Fibroblast of mammary gland (primary cell): ENCODE measurements at places on chromosomes 3 and 15.

DNA sequence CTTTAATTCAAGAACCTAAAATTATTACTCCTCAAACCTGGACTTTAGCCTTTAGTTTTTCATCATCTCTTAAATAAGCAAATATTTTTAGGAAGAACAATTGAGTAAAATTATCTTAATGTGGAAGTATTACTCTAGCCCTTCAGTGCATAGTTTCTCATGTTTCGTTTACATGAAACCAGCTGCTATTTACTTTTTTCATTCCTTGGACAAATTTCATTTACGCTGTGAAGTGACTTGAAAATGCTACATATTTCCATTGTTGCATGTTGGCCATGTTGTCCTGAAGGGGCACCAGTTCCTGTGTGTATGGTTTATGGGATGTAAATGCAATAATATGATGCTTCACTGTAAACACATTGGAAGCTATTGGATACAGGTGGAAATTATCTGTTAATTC lies 49.9 kb downstream of the SLC25A26 start:
- DNase-seq = no peak

DNA sequence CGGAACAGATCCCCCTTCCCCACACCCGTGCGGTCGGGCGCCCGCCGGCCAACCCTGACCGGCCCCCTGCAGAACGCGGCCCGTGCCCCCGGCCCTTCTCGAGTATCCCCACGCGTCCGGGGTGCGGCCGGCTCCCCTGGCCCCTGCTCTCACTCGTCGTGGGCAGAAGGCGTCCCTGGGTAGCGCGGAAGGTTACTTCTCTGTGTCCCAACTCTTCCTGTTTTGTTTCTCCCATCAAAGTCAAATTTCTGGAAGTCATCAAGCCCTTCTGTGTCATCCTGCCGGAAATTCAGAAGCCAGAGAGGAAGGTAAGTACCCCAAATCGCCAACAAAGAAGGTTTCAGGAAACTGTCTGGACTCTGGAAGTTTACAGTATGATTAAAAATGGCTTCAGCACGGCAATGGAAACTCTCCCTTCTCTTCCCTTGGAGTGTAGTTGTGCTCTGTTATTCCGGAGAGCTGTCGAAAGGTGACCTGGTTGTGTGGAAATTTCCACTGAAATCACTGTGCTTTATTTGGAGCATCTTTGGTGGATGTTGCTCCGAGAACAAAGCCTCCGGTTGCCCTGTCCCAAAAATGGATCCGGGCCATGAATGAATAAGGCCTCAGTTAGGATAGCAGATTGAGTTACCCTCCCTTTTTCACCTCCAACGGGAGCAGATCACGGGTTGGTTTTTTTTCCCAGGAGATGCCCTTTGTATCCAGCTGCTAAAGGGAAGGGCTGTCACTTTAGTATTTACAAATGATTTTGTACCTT lies 536 bp downstream of the SEC61A1 start:
- peak; percentile 29 for DNase-seq

DNA sequence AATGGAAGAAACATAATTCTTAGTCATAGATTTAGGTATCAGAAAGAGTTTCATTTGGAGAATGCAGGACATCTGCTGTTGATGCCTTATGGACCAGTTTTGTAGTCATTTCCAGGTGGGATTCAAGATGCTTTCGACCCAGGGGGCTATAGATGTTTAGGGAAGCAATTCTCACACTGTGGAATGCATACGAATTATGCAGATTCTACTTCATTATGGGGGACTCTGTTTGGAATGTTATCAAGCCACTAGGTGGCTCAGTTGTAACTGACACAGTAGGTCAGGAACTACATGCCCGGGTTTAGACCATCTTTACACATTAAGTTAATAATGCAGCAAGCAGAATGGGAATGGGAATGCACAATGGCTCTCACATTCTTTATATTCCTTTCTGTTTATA lies 1359.8 kb downstream of the ZPLD1 start:
- DNase-seq = no peak

DNA sequence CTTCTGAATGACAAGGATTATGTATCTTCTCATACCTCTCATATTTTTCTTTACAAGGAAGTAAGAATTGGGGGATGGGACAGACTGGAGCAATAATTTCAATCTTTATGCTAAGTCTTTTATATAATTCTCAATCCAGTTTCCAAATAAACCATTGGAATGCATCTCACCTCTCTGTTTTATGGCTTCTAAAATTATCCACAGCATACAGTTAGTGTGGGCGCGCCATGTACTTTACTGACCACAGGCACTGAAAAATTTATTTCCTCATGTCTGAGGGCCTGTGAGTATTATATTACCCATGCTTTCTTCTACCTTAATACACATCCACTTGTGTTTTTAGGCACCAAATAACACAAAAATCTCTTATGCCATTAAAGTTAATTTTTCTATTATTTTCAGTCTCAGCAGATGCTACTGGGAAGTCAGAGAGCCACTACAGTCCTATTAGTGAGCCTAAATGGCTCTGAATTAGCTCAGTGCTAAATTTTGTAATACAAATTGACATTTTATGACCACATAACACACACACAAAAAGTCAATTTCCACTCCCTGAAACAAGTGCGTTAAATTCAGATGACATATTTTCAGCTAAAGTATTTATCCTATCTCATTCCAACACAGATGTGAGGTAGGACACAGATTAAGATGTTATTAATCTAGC lies 39.3 kb downstream of the SLITRK3 start:
- no peak for DNase-seq

GRCh38 chr3:71210257-71211007 lies 373.1 kb downstream of the FOXP1 start:
- peak; percentile 87 for DNase-seq

GRCh38 chr3:119240101-119240590 lies 532 bp downstream of the B4GALT4 start:
- no peak for DNase-seq

DNA sequence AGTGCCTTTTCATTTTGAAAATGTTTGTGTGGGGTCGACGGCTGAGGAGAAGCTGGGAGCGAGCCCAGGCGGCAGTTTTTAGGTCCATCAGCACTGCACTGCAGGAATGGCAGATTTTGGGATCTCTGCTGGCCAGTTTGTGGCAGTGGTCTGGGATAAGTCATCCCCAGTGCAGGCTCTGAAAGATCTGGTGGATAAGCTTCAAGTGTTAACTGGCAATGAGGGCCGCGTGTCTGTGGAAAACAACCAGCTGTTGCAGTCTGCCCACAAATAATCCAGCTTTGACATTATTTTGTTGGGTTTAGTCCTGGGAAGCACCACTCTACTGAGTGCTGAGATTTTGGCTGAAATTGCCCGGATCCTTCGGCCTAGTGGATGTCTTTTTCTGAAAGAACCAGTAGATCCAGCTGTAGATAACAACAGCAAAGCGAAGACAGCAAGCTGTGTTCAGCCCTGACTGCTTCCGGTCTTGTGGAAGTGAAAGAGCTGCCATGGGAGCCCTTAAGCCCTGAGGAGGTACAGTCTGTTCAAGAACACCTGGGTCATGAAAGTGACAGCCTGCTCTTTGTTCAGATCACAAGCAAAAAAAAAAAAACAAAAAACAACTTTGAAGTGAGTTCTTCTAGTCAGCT lies 13.1 kb upstream of the ANP32A start:
- no peak for DNase-seq

DNA sequence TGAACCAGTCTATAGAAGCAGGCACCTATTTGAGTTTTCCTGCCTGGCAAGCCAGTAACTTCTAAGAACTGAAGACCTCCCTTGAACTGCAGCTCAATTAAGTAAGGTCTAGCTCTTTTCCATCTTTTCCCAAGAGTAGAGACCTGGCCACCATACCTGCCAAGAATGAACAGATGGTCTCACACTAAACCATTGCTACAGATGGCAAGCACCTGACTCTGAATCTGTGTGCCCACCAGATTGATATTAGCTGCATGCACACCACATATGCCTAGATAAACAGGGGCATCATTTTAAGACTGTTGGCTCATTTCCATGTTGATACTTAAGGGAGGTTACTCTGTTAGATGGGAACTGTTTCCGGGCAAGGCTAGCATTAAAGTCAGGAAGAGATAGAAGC lies 34.8 kb upstream of the GSK3B start:
- no peak for DNase-seq

GRCh38 chr3:124653797-124654469 lies 76.3 kb upstream of the UMPS start:
- DNase-seq = no peak

GRCh38 chr3:71478568-71478967 lies 105.0 kb downstream of the FOXP1 start:
- DNase-seq = peak; percentile 27

DNA sequence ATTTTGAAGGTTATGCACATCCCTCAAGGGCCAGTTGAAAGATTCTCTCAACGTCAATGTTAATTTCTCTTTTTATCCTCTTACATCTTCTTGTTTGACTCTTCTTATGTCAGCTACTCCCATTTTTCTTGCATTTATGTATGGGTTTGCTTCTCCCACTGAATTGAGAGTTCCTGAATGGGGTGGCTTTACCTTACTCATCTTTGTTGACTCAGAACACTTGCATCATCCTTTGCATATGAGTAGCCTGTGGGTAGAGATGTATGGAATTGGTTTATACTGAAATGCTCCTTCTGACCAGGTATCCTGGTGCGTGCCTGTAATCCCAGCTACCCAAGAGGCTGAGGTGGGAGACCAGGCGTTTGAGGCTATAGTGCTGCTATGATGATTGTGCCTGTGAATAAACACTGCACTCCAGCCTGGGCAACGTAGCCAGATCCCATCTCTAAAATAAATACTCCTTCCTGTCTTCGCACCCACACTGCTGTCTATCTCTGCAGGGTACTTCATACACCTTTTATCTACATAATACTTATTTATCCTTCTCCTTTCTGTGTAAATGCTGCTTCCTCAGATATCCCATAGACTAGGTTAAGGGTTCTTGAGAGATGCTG lies 123.6 kb upstream of the DPH6 start:
- DNase-seq = peak; percentile 26

DNA sequence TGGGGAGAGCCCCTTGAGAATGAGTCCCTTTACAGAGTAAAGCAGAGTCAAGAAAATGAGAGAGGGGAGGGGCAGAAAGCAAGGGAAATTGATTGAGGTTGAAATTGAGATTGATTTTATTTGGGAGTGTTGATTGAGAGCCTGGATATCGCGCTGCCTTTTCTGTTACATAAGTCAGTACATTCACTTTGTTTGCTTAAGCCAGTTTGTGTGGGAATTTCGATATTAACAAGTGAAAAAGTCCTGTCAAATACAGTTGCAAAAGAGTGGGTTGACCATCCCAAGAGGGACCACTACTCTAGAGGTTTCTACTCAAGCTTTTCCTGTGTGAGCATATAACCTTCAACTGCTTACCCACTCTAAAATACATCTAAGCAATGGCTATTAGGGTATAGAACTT lies 331.4 kb upstream of the AZI2 start:
- DNase-seq = no peak

- no peak for DNase-seq
These were observed 5.6 kb downstream of the CCR1 start for GRCh38 chr3:46202535-46202934.

- DNase-seq = no peak
These were observed 284.4 kb downstream of the KCNH8 start for GRCh38 chr3:19432669-19433068.

DNA sequence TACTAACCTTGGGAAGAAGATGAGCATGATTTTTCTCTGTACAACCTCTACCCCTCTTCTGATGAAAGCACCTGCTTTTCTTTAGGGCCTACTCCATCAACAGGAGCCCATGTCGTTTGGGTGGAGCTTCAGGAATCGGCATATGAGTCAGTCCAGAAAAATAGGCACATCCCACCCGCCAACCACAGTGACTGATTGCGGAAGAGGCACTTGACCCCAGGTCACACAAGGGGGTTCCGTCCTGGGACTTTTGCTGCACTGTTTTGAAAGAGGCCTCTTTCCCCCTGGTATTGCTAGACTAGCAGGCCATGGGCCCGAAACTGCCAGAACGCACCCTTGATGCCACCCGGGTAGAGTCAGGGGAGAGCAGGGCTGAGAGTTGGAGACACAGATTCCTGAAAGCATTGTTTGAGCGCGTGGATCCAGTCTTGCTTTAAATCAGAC lies 19.3 kb upstream of the NRROS start:
- peak; percentile 33 for DNase-seq

- no peak for DNase-seq
These were observed 4.3 kb downstream of the PFKFB4 start for GRCh38 chr3:48552111-48552951.

- DNase-seq = no peak
These were observed 10.0 kb downstream of the ATP13A3 start for GRCh38 chr3:194476784-194477183.

- no peak for DNase-seq
These were observed 143.1 kb upstream of the ARRDC4 start for GRCh38 chr15:97817276-97817890.

GRCh38 chr15:41336549-41336948 lies 3.9 kb downstream of the NUSAP1 start:
- DNase-seq = no peak

DNA sequence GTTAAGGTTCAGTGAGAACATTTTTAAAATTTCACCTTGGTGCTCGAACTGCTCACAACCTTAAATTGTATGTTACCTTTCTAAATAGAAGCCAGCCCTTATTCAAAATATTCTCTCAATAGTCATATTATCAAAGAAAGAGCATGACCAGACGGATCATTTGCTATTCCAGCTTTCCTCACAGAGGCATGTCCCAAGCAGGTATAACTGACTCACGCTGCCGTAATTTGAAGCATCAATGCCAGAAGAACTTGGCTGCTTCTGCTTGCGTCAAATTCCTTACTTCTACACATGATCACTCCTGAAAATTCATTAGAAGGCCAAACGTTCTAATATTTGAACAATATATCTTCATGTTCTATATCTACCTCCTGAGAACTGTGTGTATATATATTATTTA lies 69.5 kb upstream of the VGLL4 start:
- DNase-seq = no peak

DNA sequence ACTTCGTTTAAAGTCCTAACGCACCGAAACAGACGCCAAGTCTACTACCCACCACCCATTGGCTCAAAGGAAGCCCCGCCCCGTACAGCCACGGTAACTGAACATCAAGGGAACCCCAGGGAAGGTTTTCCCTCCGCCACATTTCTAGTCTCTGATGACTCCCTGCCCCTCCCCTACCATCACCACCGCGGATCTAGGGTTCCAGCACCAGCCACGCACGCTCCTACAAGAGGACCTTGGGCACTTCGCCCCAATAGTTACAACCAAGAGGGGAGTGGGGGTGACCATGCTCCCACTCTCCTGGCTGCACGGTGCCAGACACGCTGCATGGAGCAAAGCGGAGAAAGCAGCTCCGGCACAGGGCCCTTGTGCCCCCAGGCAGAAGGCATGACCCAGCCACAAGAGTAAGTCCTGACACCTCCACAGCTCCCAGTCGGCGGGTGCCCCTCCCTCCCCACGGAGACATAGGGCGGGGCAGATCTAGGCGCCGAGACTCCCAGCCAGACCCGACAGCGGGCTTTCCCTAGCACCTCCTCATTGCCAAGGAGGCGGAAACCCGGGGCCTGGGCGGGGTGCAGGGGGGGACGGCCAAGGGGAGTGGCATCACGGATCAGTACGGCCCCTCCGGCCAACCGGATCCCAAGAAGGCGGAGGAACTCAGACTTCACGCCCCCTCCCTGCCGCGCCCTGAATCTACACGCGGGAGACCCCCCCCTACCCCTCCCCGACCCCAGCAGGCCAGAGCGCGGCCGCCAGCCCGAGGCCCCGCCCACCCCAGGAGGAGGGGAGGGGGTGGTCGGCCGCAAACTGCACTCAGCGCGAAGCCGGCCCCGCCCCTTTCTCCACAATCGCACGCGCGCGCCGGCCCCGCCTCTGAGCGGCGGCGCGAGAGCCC lies 936 bp downstream of the SIN3A start:
- DNase-seq = peak; percentile 95

GRCh38 chr3:60147249-60147950 lies 1097.6 kb upstream of the CFAP20DC start:
- no peak for DNase-seq

GRCh38 chr3:177224414-177224813 lies 27.1 kb upstream of the TBL1XR1 start:
- DNase-seq = no peak

- no peak for DNase-seq
These were observed 49.8 kb upstream of the PRR23E start for GRCh38 chr3:127143172-127143571.
